ENCODE measurements at places on chromosomes 3 and 15.

- DNase-seq, result no peak
Observed at GRCh38 chr3:52707585-52707984, 1.7 kb downstream of the SPCS1 start.

GRCh38 chr3:39192490-39193092 lies at the start of gene XIRP1:
XIRP1 (minus strand) TSS chr3:39192595; CDS start chr3:39189445, 3,150 bp downstream.
- DNase-seq, result no peak

- DNase-seq, result no peak
Observed at GRCh38 chr3:127105587-127105986, 87.3 kb upstream of the PRR23E start.

DNA sequence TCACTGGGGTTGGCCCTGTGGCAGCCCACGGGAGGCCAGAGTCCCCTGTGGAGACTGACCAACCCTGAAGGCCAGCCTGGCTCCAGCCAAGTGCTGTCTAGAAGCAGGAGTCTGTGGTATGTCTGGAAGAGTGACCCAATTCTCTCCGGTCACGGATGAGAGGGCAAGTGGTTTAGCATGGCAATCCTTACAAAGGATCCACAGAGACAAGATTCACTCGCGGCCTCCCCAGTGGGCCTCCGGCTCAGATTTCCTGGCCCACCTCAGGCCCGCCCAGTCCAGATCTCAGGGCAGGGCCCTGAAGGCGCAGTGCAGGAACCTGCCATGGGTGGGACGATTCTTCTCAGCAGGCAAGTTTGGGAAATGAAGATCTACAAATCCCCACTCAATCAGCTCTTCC lies 5.0 kb upstream of the BCL2L10 start:
- DNase-seq, result no peak

- DNase-seq, result no peak
Observed at GRCh38 chr3:79587150-79587549, 180.6 kb downstream of the ROBO1 start.

DNA sequence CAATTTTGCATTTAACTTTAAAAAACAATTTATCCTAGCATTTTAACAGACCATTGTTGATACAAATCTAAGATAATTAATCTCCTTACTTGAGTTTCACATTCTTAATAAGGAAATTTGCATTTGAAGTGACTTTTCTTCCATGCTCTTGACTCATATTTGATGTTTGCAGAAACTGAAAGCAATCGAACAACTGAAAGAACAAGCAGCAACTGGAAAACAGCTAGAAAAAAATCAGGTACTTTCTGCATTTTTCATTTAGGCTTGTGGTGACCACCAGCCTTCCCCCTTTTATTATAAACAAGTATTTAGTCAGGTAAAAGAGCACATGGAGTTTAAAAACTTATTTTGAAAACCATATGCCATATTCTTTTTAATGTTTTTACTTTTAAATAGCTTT lies 20.1 kb upstream of the SELENOT start:
- DNase-seq, result no peak

DNA sequence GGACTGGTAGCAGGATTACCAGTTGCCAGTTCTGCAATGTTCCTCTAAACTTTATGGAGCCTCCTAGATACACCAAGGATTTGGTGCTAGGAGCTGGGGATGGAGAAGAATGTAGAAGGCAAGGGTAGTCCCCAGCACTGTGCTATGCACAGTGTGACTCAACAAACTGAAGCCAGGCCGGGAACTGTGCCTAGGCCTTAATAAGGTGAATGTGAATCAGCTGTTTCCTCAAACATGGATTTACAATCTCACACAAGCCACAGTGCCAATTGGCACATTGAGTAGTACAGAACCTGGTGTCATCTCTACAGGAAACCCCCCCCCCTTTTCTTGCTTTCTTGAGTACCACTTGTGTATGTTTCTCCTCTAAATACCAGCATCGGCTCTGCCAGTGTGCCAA lies 32.5 kb downstream of the MRPS25 start:
- no peak for DNase-seq

GRCh38 chr3:66442254-66443117 lies 58.3 kb downstream of the LRIG1 start:
- DNase-seq, result no peak

Measured in T-helper 22 cell (primary cell).